PC-9 (cell line): ENCODE measurements at places on chromosomes 7 and 10.

- DNase-seq = no peak
These were observed 61.3 kb downstream of the KLRG2 start for GRCh38 chr7:139422126-139422525.

DNA sequence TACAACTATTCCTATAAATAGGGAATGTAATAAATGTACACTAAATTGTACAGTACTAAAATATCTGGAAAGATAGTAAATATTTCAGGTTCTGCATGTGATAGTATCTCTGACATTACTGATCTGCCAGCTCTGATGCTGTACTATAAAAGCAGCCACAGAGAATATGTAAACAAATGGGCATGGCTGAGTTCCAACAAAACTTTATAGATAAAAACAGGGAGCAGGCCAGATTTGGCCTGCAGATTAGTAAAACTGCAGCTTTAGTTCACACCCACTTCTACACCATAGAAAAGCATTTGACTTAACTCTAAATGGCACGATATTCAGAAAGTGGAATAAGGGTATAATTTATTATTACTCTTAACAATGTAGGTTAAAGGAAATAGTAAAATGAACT lies 18.8 kb upstream of the TLL2 start:
- DNase-seq = no peak

DNA sequence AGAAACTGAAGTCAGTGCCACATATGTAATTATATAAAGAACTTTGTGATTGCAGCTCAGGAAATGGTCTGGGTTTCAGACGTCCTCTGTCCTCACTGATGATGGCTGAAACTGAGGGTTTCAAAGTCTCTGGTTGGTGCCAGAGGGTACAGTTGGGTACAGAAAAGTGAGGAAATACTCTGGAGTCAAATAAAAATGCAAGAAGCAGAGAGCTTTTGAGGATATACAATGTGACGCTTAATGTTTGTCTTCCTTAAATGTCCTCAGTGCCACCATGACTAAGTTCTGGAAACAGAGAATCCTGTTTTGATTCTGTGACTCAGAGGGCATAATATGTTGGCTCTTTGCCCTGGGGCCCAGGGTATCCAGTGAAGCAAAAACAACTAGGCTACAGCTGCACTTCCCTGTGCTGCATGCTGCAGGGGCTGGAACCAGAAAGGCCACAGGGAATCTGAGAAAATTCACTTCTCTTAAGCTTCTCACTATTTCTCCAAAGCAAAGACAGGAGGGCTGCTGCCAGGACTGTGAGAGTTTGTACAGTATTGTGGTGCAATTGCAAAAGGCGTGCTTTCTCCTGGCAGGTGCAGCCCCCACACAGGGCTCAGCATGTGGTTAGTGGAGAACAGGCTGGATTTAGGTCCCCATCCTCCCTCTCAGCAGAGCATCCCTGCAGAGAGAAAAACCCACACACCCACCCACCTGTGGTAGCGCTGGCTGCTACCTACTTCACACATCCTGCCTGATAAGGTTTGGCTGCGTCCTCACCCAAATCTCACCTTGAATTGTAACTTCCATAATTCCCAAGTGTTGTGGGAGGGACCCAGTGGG lies 169.5 kb upstream of the SVIL start:
- peak; percentile 86 for DNase-seq

- no peak for DNase-seq
These were observed 110.9 kb downstream of the DYNC1I1 start for GRCh38 chr7:95883217-95883616.

GRCh38 chr7:147567043-147567442 lies 1023.5 kb upstream of the C7orf33 start:
- DNase-seq = no peak

DNA sequence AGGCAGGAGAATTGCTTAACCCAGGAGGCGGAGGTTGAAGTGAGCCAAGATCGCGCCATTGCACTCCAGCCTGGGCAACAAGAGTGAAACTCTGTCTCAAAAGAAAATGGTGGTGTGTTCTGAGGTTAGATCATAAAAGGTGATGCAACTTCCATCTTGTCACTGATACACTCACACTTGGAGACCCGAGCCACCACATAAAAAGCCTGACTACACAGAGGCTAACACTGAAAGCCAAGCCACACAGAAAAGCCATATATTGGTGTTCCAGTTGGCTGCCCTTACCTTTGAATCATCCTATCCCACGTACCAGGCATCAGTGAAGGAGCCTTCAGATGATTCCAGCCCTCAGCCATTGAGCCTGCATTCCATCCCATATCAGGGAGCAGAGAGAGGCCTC lies 4.0 kb downstream of the MORN4 start:
- DNase-seq = no peak
